ENCODE measurements at places on chromosomes 3 and 15.

DNA sequence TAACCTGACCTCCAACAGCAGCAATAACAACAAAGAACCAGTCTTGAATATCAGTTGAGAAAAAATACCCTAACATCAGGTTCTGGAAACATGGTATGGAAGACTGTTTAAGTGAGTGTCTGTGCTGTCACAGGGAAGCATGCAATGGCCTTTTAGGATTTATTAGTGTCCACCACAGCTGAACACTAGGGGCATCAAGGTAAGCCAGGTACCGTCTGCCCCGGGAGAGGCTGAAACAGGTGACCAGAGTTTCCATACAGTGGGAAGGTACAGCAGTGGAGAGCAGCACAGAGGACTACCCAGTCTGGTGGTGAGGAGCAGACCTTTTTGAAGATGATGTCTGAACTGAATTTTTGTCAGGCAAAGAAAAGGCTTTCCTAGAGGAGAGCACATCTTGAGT lies 18.4 kb downstream of the ZDHHC23 start:
- DNase-seq = no peak

- no peak for DNase-seq
These were observed 10.9 kb downstream of the CERS3 start for GRCh38 chr15:100517846-100518245.

GRCh38 chr15:31179693-31180092 lies 78.2 kb upstream of the TRPM1 start:
- no peak for DNase-seq

DNA sequence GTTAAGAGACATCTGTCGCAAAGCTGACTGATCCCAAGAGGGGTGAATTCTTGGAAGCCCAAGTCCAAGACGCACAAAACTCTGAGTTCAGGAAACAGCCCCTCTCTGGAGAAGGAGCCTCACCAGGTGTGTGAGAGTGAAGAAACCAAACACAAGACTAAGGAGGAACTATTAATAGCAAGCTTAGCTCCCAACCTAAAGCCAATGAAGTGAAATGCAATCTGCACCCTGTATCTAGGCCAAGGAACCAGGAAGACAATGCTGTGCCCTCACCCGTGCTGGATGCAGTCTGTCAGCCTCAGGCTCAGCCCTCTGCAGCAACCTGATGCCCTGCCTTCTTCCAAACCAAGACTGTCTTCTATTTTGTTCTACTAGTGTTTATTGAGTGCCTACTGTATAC lies 22.5 kb upstream of the THBS1 start:
- DNase-seq = no peak

DNA sequence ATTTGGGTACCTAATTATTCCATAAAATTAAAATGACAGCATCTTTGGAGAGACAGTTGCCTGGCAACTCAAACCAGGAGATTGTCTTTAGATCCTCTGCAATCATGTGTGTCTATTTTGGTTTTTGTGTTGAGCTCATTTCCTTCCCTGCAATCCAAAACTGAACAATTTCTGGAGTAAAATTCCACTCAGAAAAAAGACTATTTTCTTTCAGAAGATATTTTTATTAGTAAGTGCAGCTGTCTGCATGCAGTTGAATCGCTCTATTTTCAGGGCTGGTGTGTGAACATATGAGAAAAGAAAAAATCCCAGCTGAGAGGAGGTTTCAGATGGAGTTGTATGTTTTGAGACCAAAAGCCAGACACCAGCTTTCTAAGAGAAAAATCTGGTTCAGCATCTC lies 41.9 kb upstream of the DYNC1LI1 start:
- DNase-seq = no peak

GRCh38 chr15:74732846-74733245 lies 7.5 kb upstream of the CYP1A1 start:
- no peak for DNase-seq

- DNase-seq = no peak
These were observed 44.4 kb downstream of the AQP9 start for GRCh38 chr15:58182460-58183163.

DNA sequence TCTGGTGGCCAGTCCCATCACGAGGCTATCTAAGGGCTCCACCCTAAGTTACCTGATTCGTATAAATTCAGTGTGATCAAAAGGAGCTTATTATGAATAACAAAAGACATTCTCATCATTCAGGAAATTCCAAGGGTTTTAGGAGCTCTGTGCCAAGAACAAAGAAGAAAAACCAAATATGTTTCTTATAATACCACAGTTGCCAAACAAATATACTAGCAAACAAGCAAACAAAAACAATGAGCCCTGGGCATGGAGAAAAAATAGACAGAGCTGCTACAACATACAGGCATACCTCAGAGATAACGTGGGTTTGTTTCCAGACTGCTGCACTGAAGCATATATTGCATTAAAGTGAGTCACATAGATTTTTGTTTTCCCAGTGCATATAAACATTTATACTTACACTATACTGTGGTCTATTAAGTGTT lies 20.2 kb upstream of the CFAP161 start:
- no peak for DNase-seq

DNA sequence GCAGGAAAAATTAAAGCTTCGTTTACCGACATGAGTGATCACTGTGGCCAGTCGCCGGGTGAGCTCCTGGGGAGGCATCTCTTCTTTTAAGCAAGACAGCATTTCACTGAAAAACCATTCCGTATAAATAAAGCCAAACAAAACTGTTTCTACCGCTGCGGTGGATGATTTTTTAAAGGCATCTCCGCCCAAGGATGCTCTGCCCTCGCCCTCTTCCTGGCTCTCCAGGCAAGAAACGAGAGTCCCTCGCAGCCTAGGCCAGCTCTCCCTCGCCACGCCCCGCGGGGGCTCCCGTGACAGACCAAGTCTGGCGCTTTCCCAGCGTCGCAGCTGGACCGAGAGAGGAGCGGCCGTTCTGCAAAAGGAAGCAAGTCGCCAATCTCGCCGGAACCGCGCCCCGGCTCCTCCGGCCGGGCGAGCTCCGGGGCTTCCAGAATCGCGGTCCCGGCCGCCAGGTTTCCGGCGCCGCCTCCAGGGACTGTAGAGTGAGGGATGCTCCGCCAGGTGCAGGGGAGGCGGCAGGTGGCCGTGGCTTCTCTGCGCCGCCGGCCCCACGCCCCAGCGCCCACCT lies 458 bp downstream of the MCF2L2 start:
- DNase-seq = peak; percentile 66

DNA sequence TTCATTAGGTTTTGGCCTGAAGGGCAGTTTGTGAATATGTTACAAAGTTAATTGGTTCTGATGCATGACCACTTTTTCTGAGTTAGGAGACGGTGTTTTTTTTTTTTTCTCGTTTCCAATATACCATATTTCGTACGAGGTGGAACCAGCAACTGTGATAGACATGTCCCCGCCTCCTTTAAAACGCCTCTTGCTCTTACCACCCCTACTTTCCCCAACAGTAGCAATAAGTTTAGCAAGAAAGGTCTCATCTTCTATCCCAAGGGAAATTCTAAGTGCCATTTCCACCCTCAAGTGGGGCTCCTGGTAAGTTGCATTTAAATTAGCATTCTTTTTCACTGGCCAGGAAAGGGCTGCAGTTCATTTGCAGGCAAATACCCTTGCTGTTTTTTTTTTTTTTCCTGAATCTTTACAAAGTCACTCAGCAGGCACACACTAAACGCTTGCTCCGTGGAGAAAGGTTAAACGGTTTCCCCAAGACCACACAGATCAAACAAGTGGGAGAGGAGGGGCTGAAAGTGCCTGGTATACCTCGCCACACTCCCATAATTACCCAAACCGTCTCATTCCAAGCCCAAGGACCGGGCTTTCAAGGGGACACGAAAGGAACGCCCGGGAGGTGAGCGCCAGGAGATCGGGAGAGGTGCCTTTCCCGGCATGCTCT lies 39.5 kb upstream of the MGA start:
- no peak for DNase-seq

- DNase-seq = no peak
These were observed 131.4 kb downstream of the THRB start for GRCh38 chr3:24363242-24363641.

DNA sequence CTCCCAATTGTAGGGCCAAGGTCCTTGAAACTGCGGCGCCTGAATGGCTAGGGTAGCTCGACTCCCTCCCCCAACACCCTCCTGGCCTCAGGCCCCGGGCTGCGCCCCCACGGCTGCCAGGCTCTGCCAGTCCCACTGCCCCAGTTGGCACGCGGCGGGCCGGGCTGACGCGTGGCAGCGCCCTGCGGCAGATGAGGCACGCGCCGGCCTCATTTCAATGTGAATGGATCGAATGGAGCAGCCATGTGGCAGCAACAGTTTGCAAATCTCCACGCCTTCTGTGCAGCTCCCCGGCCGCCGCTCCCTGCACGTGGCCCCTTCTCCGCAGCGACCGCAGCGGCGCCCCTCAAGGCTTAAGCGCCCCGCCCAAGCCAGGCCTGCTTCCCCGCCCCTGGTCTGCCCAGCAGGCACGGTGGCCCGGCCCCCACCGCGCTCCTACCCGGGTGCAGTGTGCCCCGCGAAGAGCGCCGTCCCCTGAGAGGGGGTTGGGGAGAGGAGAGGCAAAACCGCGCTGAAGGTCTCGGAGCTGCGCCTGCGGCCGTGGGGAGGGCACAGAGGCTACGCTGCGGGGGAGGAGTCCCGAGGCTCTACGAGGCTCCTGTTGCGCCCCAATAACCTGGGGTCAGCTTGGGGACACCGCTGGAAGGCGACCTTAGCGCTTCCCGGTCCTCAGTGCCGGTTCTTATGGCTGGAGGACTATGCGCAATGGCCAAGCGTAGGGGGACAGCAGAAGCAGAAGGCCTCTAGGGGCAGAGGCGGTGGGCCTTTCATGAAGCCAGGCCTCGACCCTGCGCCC lies 3.1 kb upstream of the DLL4 start:
- DNase-seq = no peak

GRCh38 chr3:11014253-11014652 lies 21.7 kb downstream of the SLC6A1 start:
- DNase-seq = no peak

DNA sequence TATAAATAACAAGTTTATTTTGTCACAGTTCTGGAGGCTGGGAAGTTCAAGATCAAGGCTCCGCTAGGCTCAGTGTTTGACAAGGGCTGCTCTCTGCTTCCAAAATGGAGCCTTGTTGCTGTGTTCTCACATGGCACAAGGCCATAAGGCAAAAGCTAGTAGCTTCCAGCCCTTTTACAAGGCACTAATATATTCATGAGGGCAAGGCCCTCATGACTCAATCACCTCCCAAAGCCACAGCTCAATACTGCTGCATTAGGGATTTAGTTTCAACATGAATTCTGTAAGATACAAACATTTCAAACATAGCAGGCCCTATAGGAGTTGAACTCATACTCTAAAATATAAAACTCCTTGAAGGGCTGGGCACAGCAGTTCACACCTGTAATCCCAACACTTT lies 30.2 kb downstream of the ZBTB11 start:
- DNase-seq = no peak

DNA sequence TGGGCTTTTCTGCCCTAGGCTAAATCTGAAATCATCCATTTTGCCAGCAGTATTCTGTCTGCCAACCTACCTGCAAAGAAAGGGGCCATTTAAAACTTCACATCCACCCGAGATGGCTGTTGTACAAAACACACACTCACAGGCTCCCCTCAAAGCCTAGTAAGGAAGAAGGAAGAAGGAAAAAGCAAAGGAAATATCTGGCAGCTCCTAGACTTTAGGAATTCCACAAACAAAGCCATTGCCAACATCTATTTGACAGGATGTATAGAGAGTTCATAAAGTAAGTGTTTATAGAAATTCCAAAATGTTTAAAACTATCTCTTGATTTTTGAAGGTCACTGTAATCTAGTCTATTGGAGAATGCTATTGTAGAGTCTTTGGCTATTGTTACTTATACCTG lies 91.9 kb upstream of the THBS1 start:
- DNase-seq = no peak

DNA sequence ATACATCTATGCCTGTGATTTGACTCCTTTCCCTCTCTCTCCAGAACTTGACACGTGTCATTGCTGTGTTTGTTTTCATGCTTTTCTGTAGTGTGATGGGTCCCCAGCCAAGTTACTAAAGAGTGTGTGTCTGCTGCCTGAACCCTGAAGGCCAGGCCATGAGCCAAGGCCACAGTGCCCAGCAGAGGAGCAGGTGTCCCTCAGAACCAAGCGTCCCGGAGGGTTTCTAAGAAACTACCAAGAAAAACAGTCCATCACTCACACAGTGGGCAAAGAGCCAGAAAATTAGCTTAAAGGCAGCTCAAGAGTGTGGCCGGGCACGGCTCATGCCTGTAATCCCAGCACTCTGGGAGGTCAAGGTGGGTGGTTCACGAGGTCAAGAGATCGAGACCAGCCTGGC lies 35.2 kb downstream of the FBXO45 start:
- DNase-seq = no peak

DNA sequence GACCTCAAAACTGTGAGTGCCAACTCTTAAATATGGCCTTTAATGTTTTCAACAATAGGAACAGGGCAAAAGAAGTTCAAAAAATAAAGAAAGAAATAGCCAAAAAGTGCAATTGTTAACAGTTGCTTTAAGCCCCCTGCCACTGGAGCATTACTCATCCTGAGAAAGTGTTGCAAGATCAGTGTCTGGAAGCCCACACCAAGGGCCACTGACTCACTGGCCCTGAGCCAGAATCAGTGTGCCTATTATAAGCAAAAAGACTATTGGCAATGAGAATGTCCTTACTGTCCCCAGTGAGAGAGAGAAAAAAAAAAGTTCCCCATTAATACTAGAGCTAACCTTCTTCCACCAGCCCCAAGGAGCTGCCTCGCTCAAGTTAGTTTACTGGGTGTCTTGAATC lies 480.1 kb upstream of the ZNF385D start:
- no peak for DNase-seq

- DNase-seq = no peak
These were observed 93.7 kb downstream of the MYLK start for GRCh38 chr3:123790254-123791072.

DNA sequence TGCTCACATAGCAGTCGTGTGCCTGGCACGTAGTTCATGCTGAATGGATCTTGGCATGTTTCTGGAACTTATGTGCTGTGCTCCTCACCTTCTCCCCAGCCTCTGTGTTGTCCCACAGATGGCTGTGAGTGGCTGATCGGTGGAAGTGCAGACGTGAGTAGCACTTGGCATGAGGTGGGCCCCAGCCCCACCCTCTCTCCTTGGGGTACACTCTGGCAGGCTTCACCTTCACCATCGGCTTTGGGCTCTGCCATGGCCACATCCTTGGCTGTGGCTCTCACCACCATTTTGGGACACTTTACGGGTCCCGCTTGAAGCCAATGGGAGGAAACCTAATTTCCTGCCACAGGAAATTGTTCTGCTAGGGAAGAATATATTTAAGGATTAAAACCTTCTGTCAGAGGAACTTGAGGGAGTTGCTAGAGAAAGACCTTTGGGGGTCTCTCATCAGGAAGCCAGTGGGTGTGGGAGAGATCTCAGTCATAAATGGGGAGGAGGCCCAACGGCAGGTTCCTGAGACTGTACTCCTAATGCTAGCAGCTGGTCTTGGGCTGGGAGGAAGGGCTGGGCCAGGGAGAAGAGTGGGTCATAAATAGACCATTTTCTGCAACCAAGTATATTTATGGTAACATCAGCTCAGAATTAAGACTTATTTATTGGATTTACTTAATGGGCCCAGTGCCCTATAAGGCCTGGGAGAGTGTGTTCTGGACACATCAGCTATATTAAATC lies 92.3 kb downstream of the SMAD3 start:
- no peak for DNase-seq

GRCh38 chr3:45001738-45002137 lies 24.4 kb upstream of the CLEC3B start:
- DNase-seq = no peak
